ENCODE measurements at places on chromosomes 12 and 14.

DNA sequence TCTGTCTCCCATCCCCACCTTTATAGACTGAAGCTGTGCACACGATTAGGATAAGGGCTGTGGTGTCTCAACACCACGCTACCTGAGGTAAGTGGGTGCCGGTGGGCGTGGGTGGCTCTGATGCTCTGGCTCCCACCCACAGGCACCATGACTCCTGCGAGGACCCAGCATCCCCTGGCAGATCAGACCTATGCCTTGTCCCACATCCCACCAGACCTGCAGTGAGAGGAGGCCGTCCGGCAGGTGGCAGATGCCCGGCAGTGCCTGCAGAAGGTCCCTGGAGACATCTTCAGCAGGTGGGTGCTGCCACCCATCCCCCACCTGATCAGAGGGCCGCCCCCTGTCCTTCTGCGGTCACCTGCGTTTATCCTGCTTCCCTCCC is 104.4 kb upstream of the PRB2 start:
- DNase-seq: no peak

DNA sequence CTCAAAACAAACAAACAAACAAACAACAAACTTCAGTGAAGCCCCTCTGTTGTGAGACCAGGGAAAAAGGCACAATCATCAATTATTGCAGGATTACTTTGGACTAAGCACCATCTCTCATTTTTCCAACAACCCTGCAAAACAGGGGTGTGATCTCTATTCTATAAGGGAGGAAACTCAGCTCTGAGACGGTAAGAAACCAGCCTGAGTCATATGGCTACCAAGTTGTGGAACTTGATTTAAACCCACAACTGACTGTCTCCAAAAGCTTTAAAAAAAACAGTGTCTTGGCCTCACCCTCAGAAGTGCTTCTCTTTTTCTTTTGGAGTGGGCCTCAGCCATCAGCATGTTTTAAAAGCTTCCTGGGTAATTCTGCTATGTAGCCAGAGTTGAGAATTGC is 49.8 kb downstream of the RIN3 start:
- DNase-seq: peak; percentile 80

DNA sequence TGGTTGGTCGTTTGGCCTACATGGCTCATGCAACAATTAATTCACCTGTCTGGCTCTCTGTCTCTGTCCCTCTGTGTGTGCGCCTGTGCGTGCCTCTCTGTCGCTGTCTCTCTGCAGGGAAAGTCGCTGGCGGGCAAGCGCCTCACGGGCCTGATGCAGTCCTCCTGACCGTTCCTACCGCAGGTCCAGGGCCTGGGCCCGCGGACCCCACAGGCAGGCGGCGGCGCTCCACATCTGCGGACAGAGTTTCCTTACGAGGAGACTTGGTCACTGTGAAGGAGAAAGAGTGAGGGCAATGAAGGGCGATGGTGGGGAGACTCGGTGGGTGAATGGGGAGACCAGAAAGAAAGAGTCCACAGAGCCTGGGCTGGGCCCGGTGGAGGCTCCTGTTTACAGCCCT is 331.6 kb downstream of the DPF3 start:
- DNase-seq: no peak

GRCh38 chr14:96442355-96442754 is 50.4 kb downstream of the AK7 start:
- DNase-seq: no peak

- peak; percentile 91 for DNase-seq
Observed at GRCh38 chr12:94089891-94090290, 58.5 kb upstream of the PLXNC1 start.

- DNase-seq: peak; percentile 78
Observed at GRCh38 chr12:108884116-108885012, 4.5 kb downstream of the DAO start.

DNA sequence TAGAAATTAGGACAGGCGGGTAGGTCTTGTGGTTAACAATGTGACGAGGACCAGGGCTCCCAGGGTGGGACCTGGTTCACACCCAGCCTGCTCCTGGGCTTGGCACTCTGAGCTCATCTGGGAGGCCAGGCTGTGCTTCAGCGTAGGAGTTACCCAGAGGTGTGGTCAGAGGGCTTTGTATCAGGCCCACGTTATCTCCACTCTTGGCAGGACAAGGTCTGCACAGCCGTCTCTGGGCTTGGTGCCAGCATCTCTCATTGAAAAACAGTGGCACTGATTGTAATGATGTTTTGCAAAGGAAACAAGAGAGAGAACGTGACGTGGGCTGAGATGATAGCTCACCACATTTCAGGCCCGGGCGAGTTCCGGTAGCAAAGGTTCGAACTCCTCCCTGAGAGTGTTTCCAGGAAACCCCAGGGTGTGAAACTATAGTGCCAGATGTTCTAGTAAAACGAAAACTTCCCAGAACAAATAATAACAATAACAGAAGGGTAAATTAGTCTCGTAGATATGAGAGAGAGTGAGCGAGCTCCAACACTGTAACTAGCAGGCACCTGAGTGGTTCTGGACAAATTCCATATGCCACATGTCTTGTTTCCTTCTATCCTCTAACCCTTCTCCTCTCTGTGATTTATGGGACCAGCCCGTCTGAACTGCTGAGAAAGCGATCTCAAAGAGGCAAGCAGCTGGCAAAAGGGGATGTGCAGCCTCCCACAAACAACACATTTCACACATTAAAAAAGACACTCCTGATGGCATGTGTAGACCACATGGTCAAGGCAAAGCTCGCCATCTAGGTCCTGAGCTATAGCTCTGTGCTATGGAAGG is 227.3 kb downstream of the KTN1 start:
- DNase-seq: peak; percentile 87

DNA sequence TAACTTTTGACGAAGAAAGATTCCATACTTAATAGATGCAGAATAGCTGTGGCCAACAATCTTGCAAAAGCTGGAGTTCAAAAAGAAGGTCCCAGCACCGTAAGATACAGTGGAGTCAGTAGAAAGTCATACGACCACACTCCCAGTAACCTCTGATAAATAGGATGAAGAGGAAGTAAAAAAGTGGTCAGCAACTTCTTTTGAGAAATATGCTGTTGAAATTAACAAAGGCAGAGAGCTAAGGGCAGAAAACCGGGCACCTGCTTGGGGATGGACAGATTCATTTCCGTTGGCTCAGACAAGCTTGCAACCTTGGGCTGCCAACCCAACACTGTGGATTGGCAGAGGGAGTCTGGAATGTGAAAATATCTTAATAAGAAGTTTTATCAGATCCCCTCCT is 40.0 kb downstream of the BTG1 start:
- no peak for DNase-seq

DNA sequence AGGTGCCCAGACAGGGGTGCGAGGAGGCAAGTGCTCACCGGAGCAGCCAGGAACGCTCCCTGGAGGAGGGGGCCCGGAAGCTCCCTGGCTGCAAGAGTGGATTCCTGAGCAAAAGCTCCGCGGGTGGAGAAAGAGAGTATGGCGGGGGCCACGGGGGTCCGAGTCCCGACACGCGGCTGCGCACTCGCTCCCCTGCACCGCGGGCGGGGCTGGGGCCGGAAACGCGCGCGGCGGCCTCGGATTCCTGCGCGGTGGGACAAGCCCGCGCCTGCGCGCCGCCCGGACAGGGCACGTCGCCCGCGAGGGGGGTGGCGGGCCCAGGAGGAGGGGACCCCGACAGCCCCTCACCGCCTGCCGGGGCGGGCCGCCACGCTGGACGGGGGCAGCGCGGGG is 27.8 kb upstream of the GPR132 start:
- DNase-seq: peak; percentile 53

DNA sequence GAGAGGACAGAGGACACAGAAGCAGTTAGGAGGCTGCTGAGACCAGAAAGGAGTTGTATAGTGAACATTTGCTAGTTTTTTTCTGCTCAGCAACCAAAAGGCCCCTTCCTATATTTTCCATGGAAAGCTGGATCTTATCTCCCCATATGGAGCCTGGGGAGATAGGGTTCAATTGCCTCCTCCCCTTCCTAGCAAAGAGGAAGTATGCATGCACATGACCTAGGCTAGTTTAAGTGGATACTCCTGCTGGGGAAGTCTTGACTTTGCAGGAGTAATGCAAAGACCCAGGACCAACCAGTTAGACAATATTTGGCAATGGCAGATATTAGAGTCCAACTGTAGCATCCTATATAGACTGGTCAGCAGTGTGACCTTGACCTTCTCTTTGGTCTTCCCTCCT is 15.1 kb downstream of the CHD8 start:
- peak; percentile 16 for DNase-seq

GRCh38 chr14:25406818-25407217 is 356.9 kb upstream of the STXBP6 start:
- DNase-seq: peak; percentile 43

- peak; percentile 81 for DNase-seq
Observed at GRCh38 chr12:62438098-62438692, 28.4 kb upstream of the MON2 start.

DNA sequence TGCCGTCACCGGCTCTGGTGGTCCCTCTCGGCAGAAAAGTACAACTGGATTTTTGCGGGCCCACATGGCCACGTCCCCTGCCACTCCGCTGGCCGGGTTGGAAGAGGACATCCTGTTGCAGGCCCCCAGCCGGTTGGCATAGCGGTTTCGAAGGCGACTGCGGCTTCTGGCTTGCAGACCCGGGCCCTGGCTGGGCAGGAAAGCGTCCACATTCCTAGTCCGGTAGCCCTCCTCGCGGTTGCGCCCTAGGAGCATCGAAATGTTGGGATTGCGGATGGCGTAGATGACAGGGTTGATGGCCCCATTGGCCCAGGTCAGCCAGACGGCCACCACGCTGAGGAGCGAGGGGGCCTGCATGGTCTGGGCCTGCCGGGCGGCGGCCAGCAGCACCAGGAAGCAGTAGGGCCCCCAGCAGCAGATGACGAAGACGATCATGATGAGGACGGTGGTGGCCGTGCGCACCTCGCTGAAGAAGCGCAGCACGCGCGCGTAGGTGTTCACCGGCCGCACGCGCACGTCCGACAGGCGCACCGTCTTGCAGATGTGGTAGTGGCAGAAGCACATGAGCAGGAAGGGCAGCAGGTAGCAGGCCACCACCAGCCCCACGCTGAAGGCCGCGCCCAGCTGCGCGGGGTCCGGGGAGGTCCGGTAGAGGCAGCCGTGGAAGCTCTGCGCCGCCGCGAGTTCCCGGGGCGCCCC is 1.2 kb downstream of the GPR135 start:
- DNase-seq: no peak

DNA sequence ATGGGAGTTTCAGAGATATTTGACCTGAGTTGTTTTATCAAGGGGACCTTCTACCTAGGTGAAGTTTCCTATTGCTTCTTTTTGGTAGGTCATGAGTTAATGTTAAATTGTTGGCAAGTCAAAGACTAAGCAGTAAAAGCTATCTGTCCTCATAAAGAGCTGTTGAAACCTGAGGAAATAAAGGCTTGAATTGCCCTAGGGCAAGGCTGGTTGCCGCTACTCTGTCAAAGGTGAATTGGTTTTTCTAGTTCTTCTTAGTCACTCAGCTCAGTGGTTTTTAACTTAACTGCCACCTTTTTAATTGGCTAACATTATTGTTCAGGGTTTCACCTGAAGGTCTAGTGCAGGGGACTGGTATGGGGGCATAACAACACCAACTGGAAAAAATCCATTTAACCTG is 441.6 kb upstream of the FBXO33 start:
- DNase-seq: no peak

DNA sequence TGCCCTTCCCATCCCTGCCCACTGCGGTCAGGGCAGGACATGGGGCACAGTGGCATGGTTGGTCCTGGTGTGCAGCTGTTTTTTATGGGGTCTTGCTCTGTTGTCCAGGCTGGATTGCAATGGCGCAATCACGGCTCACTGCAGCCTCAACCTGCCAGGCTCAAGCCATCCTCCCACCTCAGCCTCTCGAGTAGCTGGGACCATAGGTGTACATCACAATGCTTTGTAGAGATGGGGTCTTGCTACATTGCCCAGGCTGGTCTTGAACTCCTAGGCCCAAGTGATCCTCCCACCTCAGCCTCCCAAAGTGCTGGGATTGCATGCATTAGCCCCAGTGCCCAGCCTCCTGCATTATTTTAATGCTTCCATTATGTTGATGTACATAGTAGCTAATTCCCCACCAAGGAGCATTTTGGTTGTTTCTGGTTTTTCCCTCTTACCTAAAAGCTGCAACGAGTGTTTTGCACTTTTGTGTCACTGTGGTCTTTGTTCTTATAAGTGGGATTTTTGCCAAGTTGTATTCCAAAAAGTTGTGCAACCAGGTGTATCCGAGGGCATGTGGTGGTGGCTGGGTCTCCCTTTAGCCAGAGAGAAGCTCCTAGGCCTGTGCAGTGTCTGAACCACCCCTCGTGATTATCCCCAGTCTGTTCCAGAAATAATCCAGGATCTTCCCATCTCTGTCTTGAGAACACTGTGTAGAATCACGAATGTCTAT is 10.3 kb downstream of the TCHP start:
- DNase-seq: no peak

DNA sequence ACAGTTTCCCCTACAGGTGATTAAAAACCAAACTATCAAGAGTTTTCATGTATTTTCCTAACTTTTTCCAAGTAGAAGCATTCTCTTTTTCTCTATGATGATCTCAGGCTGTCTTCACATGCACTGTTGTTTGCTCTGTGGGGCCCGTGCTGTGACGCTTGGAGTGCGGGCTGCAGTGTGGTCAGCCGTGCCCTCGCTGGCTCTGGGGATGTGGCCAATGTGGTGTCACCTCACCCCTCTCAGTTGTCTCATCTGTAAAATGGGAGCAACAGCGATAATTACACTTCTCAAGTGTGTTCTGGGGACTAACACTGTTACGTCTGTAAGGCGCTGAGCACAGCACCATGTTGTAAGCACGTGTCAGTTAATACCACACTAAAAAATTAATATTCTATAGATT is 28.6 kb downstream of the DDX51 start:
- no peak for DNase-seq

GRCh38 chr12:43132291-43132690 is 419.7 kb downstream of the ADAMTS20 start:
- DNase-seq: no peak

GRCh38 chr12:46217541-46218321 is 51.1 kb downstream of the SLC38A1 start:
- peak; percentile 98 for DNase-seq

DNA sequence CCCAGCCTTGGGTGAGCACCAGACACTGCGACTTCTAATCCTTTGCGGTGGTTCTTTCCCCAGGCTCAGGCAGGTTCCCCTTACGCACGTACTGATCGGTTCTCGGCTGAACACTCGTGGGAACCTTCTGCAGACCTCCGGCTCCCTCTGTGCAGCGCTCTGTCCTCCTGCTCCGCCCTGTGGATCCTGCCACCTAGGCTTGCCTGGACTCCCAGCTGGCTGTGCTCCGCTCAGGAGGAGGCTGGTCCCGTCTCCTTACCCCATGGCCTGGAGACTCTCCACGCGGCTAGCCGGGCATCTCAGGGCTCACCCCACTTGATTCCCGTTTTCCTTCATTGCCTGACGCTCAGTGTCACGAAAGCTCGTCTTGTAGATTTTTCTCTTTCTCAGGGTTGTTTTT is 34.7 kb downstream of the TNFAIP2 start:
- no peak for DNase-seq
